ENCODE measurements at places on chromosomes 2 and 18. TPM values are rescaled to one million over a fixed set of nuclear protein-coding genes. Genes with fewer than 3 reads are reported as not detected.

Gene SIX3
- not detected for total RNA-seq

Gene HEATR5B
- 20.6 TPM for total RNA-seq

Gene SF3B6
- total RNA-seq, result 191 TPM

Gene TRABD2A
- total RNA-seq, result 0.33 TPM

Gene ADGRF3
- 0.09 TPM for total RNA-seq

Gene TMEM198
- total RNA-seq, result 1.1 TPM

Gene UGT1A4
- total RNA-seq, result not detected

Gene PTPN4
- 11.5 TPM for total RNA-seq

Gene SCN1A
- total RNA-seq, result 0.09 TPM

Gene CAPN14
- total RNA-seq, result 0.16 TPM

Gene CAPN13
- total RNA-seq, result not detected

Gene DNER
- not detected for total RNA-seq

Gene KIF5C
- total RNA-seq, result not detected

Gene ZNF396
- 2.0 TPM for total RNA-seq

Gene HOXD8
- total RNA-seq, result 0.45 TPM

Gene LRRC30
- total RNA-seq, result not detected

Gene ARHGEF4
- total RNA-seq, result 5.2 TPM

Gene LOXHD1
- not detected for total RNA-seq

Gene TFCP2L1
- under 0.01 TPM for total RNA-seq

Gene WDR75
- 55.7 TPM for total RNA-seq

Gene ERLEC1
- total RNA-seq, result 64.5 TPM

Gene KCNK3
- total RNA-seq, result not detected

Gene UPP2
- total RNA-seq, result not detected

Gene CLEC4F
- not detected for total RNA-seq

Gene DPP4
- 203 TPM for total RNA-seq

Gene ZNF142
- 4.5 TPM for total RNA-seq

Gene IL36A
- 2.0 TPM for total RNA-seq

Gene MARS2
- 3.5 TPM for total RNA-seq

Gene KCNIP3
- total RNA-seq, result 2.9 TPM

Gene SPDYA
- total RNA-seq, result 6.5 TPM

All from fibroblast of the aortic adventitia (primary cell).